Fibroblast of lung (primary cell): ENCODE measurements at places on chromosomes 6 and 20. TPM values are rescaled to one million over a fixed set of nuclear protein-coding genes. Genes with fewer than 3 reads are reported as not detected.

DNA sequence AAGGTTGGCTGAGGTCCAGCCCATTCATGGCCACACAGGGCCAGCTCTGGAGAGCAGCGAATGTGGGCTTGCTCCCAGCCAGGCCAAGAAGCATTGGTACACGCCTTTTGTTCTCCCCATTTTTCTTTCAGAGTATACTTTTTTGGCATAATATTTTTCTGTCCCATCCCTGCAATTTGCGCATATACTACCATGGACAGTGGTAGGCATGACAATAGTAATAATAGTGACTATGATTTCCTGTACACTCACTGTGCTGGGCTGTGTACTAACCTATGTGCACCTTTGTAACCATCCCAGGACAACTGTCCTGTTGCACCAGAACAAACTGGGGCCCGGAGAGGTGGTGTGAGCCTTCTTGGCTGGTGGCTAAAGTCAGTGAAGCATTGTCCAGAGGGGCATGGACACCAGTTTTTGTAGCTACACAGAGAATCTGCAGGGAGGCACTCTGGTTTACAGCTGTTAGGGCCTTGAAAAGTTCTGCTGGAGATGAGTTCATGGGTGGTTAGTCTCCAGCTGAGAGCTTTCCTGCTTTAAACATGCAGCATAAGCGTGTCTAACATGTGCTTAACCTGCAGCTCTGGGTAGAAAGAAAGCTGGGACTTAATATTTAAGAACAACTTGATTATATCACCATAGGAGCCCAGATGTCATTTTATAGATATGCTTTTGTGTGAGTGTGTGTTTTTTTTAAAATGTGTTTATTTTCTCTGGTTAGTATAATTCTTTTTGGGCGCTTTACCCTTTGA lies 38.2 kb downstream of the DTD1 start:
- DNase-seq = no peak

Gene TCP11
- 0.17 and 0.51 TPM in 2 replicates for total RNA-seq

- DNase-seq = no peak
Measured at GRCh38 chr6:169850746-169851145, 99.3 kb downstream of the ERMARD start.

Gene OR2B6
- 0.17 TPM in 1 of 2 replicates, not detected in the other for total RNA-seq

DNA sequence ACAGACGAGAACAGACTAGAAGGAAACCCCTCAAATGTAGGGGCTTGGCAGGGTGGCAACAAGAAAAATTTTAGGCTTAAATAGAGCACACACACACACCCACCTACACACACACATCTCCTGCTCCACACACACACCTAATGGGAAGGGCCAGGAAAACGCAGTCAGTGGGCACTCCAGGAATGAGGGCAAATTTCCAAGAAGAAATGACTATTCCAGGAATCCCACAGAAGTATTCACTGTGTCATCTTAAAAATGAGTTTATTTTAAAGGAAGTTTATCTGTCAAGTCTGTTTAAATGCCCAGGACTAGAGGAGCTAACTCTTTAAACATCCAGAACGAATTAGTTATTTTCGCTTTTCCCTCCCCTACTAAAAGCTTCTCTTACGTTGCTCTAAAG lies 13.0 kb downstream of the ALDH8A1 start:
- peak; percentile 94 for DNase-seq

GRCh38 chr6:122268394-122268793 lies 131.1 kb upstream of the HSF2 start:
- DNase-seq = no peak

Gene COL20A1
- not detected in 2 replicates for total RNA-seq

GRCh38 chr20:63697868-63698545 lies 1.6 kb downstream of the TNFRSF6B start:
- DNase-seq = no peak

- peak; percentile 65 for DNase-seq
Measured at GRCh38 chr6:35668744-35669450, 19.8 kb downstream of the FKBP5 start.

Gene PAK5
- total RNA-seq = not detected in 2 replicates
